ENCODE measurements at places on chromosomes 3 and 15.

GRCh38 chr3:67048715-67049074, 50.6 kb downstream of the KBTBD8 start:
- no peak for DNase-seq

- DNase-seq, result no peak
These were observed 21.2 kb downstream of the CFAP100 start for GRCh38 chr3:126415661-126416591.

DNA sequence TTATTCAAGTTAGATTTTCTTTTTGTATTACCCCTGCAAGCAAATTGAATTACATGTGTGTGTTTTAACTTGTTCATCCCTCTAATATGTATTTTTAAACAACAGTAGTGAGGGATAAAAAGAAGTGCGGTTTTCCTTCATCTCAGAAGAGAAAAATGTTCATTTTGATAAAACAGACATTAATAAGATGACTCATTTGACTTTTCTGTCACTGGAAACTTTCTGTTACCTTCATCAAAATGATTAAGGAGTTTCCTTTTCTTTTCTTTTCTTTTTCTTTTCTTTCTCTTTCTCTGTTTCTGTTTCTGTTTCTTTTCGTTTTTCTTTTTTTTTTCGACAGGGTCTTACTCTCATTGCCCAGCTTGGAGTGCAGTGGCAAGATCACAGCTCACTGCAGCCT, 53.0 kb downstream of the ECT2 start:
- no peak for DNase-seq

DNA sequence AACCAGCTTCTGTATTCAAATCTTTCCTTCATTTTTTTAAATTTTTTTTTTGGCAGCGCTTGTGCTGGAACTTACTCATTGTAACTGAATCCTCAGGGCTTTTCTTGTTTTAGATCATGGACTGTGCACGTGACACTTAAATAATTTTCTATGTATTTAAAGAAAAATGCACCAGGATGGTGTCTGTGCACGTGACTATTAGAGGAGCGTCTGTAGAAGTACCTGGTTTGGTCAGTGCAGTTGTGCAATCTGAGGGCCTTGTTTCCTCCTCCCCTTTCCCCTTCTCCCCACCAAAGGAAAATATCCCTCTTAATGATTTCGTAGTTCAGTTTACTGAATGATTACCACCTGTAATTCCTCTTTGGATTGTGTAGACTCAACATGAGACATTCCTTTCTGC, 31.3 kb downstream of the EDEM1 start:
- no peak for DNase-seq

DNA sequence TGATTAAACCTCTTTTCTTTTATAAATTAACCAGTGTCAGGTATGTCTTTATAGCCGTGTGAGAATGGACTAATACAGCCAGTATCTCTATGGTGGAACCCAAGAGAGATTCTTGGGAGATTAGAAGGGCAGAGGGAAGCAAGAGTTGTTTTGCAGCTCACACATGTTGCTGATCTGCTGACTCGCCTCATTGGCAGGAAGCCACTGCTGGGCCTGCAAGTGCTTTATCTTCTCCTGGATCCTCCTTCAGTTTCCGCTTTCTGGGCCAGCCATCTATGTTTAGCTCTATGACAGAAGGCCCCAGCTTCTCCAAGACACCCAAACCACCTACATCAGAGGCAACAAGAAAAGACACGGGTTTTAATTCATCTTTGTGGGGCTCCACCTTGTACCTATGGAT, 23.4 kb upstream of the GALNT15 start:
- DNase-seq, result no peak

- no peak for DNase-seq
These were observed 156.2 kb downstream of the PLCL2 start for GRCh38 chr3:17040990-17041377.

Data from cortex of kidney (tissue), 1 donor.